T-helper 1 cell (primary cell): ENCODE measurements at places on chromosomes 7 and 10.

GRCh38 chr10:86688398-86688921 is 20.1 kb downstream of the LDB3 start:
- peak; percentile 43 for DNase-seq

DNA sequence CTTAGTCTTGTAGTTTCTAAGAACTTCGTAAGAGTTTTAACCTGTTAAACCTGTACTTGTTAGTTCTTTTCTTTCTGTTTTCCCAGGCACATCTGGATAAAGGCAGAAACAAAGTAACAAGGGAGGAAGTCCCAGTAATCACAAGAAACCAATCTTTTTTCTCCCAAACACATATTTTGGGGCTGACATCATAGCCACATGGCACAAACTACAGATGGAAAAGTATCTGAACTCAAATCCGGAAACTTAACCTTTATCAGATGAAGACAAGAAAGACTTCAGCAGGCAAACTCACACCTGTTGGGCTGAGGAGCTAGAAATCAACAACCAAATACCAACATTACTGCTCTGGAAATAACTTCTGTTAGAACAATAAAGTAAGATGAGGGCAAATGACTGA is 67.1 kb downstream of the CUBN start:
- no peak for DNase-seq

DNA sequence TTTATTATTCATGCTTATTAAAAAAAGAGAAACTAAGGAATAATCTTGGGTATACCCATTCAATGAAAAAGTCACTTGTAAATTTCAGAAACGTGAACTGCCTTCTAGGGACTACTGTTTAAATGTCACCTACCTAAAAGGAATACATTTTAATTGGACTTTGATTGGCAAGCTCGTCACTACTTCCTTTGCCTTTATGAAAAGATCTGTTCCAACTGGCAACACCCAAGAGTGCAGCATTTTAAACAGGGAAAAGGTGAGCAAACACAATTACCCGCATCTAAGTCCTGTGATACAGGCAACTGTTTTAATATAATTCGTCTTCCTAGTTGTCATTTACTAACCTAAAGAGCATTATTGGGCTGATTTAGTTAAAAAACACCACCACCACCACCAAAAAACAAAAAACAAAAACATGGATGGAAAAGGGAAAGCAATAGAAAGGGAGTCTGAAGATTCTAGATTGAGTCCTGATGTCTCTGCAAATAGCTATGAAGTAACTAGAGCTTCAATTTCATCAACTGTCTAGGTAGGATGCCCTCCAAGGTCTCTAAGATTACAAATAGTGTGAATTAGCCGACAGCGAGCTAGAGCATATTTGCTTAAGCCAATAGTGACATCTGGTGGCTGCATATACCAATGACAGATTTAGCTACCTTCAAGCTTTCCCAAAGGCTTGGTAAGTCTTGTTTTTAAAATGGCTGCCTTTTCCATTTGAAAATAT is 33.8 kb upstream of the ICA1 start:
- DNase-seq, result peak; percentile 60

GRCh38 chr10:58348571-58349033 is 13.8 kb downstream of the UBE2D1 start:
- no peak for DNase-seq

- no peak for DNase-seq
These were observed 47.6 kb downstream of the SLIT1 start for GRCh38 chr10:97138174-97138573.

GRCh38 chr7:86747698-86748097 is 104.0 kb downstream of the GRM3 start:
- no peak for DNase-seq

- DNase-seq, result no peak
These were observed 61.8 kb downstream of the IKZF1 start for GRCh38 chr7:50366311-50366710.

GRCh38 chr7:49255054-49255453 is 330.7 kb downstream of the CDC14C start:
- DNase-seq, result no peak

DNA sequence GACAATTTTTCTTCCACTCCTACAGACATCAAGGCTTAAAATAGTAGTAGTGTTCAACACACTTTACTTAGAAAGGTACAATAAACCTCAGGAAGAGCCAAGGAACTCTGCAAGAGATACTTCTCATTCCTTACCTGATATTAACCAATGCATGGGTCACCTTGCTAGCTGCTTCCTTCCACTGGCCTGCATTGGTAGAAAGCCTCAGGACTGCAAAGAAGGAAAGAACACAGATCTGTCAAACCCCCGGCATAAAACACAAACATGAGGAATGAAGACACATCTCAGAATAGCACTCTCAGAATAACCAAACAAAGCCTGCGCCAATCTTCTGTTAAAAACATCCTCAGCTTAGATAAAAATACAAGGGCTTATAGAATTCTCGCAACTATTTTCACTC is 96.1 kb upstream of the KCNIP2 start:
- no peak for DNase-seq

DNA sequence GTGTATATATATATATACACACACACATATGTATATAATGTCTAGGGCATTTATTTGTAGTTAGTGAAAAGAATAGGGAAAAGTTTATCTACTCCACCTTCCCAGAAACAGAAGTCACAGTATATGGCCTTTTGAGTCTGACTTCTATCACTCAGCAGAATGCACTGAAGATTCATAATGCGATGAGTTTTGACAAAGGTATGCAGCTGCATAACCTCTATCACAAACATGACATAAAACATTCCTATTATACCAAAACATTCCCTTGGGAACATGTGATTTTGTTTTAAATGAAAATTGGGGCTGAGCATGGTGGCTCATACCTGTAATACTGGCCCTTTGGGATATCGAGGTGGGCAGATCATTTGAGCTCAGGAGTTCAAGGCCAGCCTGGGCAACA is 137.3 kb upstream of the EEPD1 start:
- DNase-seq, result no peak

GRCh38 chr10:31803606-31804351 is 124.9 kb downstream of the ARHGAP12 start:
- DNase-seq, result no peak

GRCh38 chr7:24713039-24713793 is 44.0 kb downstream of the GSDME start:
- DNase-seq, result no peak

DNA sequence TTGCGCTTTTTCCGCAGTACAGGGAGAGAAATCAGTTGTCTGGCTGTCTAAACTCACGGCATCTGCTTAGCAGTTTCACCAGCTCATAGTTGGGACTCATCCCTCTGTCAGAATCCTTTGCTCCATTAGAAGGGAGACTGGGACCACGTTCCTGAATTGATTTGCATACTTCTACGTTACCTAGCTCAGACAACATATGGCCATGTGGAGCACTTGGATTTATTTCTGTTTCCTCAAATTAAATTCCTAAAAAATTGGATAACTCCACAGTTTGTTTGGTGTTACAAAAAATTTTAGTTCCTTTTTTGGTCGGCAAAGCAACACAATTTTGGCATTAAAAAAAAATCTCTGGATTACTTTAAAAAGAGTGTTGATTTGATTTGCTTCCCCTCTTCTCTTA is 614.0 kb downstream of the AUTS2 start:
- no peak for DNase-seq

GRCh38 chr10:458421-458851 is 231.0 kb downstream of the DIP2C start:
- DNase-seq, result no peak

GRCh38 chr7:106372126-106372525 is 87.3 kb upstream of the NAMPT start:
- DNase-seq, result no peak

DNA sequence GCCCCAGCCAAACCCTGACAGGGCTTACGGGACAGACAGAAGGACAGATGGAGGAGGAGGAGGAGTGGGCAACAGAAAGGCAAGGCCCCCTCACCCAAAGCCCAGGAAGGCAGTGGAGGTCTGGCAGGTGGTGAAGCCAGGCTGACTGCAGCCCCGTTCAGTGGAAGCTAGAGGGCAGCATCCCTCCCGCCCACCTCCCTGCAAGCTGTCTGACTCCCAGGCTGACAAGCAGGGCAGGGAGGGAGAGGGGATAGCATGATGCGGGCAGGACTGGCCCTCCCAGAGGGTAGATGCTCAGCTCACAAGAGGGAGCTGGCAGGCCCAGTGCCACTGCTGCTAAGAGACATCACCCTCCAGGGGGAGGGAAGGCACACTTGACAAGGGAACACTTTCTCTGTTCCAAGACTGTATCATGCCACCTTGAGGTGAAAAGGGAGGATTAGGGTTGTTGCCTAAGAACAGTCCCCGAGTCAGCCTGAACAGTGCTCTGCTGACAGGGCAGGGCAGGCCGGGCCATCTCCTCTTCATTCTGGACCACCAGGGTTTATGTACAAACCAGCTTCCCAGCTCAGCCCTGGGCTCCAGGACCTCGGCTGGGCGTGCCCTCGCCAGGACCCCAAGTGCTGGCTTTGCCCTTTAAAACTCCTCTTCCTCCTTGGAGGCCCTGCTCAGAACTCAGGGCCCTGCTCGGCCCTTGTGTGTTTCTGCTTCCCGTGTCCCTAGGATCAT is 61.8 kb downstream of the RASGEF1A start:
- peak; percentile 29 for DNase-seq

- DNase-seq, result no peak
These were observed 191.7 kb downstream of the AKR1D1 start for GRCh38 chr7:138267934-138268333.

DNA sequence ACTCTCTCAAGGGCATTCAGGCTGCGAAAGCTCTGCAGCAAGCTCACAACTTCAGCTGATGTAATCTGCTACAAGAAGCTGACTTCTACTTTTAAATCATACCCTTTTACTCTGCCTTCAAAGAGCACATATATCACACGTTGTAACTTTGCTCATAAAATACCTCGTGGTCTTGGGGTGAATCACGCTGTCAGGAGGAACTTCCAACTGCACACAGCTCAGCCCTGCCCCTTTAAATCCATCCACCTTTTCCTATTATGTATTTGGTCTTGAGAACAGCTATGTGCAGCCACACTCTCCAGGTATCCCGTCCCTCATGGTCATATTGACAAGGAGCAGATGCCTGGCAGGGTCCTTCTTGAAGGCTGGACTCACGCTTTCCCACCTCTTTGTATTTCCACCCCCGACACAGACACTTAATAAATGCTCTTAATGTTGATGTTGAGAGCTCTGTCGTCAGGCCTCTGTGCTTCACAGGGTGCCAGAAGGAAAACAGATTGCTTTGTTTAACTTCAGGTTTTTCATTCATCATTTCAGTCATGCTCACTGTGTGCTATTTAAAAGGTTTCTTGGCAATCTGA is 47.6 kb downstream of the ICA1 start:
- no peak for DNase-seq

- no peak for DNase-seq
These were observed 306.2 kb downstream of the BICC1 start for GRCh38 chr10:58818900-58819299.

DNA sequence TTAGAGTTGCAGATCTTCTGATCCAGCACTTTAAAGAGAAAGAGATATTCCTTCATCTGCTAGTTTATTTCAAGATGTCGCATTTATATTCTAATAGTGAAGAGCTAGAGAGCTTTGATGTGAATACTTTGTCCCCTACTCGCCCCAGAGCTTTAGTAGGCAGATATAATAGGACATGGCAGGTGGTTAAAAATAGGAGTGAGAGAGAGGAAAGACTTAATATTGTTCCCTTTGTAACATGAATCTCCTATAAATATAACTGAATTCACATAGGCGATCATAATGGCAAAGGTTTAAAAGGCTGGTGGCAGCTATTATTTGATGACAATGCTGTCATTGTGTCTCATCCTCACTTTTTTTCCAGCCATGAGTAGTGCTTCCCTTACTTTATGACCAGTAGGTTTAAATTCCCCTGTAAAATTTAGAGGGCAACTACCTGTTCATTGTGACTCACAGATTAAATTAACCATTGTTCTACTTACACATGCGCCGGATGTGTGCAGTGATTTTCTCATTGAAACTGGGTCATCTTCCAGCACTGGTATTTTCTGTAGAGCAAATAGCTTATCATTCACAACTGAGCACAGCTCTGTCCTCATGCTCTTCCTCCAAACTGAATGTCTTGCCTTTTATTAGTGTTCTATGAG is 906.7 kb upstream of the CELF2 start:
- no peak for DNase-seq

GRCh38 chr7:26381476-26382353 is 90.1 kb downstream of the SNX10 start:
- peak; percentile 34 for DNase-seq
